ENCODE measurements at places on chromosomes 3 and 15. TPM values are rescaled to one million over a fixed set of nuclear protein-coding genes. Genes with fewer than 3 reads are reported as not detected.

DNA sequence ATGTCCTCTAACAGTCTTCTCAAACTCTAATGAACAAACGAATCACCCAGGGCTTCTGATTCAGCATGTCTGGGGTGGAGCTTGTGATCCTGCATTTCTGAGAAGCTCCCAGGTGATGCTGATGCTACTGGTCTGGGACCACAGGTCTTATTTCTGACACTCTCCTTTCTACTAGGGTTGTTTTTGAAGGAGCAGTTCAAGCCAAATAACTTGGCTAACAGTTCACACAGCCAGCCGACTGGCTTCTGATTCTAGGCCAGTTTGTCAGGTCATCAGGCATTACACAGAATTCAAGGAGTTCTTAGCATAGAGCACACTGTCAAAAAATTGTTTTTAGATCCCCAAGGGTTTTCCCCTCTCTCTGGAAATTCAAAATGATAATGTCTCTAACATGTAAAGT lies 100.7 kb downstream of the TIGIT start:
- DNase-seq: no peak

GRCh38 chr15:41661518-41662225 lies 1.5 kb downstream of the MGA start:
- DNase-seq: no peak

GRCh38 chr3:172634948-172635347 lies 75.9 kb downstream of the NCEH1 start:
- DNase-seq: no peak

- DNase-seq: no peak
These were observed 577.5 kb downstream of the DIPK2A start for GRCh38 chr3:144549166-144549565.

DNA sequence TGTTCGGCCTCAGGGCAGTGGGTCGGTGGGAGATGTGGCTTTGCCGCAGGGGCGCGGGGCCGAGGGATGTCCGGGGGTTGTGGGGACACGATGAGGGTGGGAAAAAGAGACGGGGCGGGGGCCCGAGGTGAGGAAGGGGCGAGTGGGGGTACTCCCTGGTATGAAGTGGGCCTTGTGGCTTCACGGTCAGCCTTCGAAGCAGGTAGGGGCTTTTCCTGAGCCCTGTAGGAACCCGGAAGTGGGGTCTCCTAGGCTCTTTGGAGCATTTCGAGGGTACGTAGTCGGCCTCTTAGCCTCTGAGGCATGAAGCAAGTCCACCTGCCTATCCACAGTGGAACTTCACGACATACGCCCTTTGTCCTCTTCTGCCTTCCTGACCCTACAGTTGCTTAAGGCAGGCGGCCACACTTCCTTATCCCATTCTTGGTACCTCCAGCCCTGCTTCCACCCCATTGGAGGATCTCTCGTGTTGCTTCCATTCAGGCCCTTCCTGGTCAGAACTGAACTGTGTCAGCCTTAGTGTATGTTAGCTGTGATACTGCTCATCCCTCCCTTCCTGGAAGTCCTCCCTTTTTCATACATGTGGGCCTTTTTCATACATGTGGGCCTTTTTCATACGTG lies 389 bp downstream of the ARPC4 start:
- no peak for DNase-seq

- no peak for DNase-seq
These were observed 630.5 kb downstream of the TBL1XR1 start for GRCh38 chr3:176566757-176567156.

GRCh38 chr15:78052001-78052401 lies 25.5 kb downstream of the TBC1D2B start:
- DNase-seq: no peak

- DNase-seq: no peak
These were observed 294.2 kb downstream of the TIGIT start for GRCh38 chr3:114587986-114588385.

DNA sequence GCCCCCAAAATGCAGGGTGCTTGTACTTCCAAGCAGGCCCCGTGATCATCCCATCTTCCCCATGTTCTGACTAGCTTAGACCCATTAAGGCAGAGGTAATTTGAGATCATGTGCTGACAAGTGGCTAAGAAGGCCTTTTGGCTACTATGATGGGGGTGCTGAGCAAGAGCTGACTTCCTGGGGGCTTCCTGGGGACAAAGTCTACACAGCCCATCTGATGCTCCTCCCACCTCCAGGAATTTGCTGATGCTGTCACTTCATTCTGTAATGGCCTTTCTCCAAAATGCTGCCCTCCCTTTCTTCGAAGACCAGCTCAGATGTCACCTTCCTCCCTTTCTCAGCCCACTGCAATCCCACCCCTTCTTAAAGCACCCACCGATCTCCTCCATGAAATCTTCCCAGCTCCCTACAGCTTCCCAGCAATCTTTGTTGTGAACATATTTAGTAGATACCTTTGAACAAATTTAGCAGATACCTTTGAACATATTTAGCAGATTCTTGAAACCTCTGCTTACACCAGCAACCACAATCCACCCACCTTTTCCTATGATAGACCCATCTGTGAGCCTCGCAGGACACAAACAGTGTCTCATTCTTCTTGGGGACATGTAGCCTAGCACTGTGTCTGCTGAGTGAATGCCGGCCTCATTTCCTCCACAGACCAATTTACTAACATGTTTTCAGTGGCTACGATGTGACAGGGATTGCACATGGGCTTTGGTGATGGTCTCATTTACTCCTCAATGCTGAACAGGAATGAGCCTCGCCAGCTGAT lies 223.3 kb downstream of the EPHB1 start:
- no peak for DNase-seq

DNA sequence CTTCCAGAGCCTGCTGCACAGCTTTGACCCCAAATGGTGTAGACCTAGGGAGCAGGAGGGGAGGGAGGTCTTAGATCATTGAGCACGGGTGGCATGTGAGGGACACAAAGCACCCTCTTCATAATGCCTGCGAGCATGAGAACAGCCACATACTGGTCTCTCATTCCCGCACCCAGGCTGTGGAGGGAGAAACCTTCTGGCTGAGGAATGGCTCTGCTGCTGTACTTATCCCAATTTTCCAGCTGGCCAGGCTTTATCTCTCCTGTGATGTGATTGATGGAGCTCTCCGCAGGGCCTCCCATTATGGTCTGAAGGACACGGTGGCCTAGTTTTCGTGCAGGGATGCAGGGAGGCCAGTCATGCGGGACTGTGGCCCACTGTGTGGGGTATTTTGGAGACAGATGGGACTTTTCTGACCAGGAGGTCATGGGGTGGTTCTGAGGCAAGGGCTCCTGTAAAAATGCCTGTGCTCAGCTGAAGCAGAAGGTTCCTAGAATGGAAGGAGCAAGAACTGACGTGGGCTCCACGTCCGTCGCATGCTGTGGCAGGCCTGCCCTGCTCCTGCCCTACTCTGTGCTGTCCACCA lies 251.5 kb downstream of the PLCL2 start:
- DNase-seq: no peak

- no peak for DNase-seq
These were observed 374.0 kb upstream of the CBLB start for GRCh38 chr3:106242781-106243180.

DNA sequence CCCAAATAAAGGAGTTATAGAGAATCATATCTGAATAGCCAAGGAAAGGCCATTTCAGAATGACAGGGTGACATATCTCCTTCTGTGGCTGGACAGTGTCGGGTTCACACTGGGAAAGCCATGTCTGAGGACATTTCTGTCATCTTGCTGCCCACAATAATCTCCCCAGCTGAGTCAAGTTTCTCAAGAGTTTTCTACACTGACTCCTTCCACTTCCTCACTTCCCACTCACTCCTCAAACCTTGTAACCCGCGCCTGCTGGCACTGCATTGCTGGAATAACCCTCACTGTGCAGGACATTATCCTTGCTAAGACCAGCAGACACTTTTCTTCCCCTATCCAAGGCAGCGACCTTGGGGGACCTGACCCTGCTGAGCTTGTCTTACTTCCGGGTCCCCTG lies 5.3 kb upstream of the INSYN1 start:
- DNase-seq: no peak

Gene FAM3D
- not detected for total RNA-seq

Gene CCDC12
- 33.3 TPM for total RNA-seq
